ENCODE measurements at places on chromosomes 16 and 17. TPM values are rescaled to one million over a fixed set of nuclear protein-coding genes. Genes with fewer than 3 reads are reported as not detected.

PRSS8 gene
- not detected for total RNA-seq

RNU2-1 gene
- 5,483 TPM for total RNA-seq

CCDC200 gene
- total RNA-seq: not detected

DPEP2NB gene
- total RNA-seq: not detected

ZNF385C gene
- total RNA-seq: 0.28 TPM

GRCh38 chr17:20922128-20922670 lies 120.6 kb downstream of the USP22 start:
- H3K4me1 ChIP-seq: no peaks in the 10 kb centered on the region
- no peak overlapping the region for H3K27ac ChIP-seq

DNA sequence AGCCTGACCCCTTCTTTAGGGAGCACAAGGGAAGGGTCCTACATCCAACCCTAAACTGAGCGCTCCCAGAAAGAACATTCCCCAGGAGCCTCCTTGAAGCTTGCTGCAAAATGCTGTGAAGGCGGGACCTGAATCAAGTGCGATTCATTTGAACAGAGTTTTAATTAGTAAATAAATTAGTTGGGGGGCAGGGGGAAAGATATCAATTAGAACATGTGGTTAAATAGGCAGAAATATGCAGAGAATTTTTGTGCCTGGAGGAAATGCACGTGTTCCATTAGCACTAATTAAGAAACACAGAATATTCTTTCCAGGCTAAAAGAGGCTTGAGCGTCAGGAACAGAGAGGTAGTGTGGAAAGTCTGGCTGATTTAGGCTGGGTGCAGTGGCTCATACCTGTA lies 38.5 kb upstream of the SHISA9 start:
- H3K36me3 ChIP-seq: no peaks in the 10 kb centered on the region
- H3K4me1 ChIP-seq: no peaks in the 10 kb centered on the region
- no peak overlapping the region for H3K27ac ChIP-seq

- H3K27me3 ChIP-seq: no peaks in the 10 kb centered on the region
- DNase-seq: no peak
- H3K4me1 ChIP-seq: peaks cover 51% of the 10 kb centered on the region
- H3K4me3 ChIP-seq: no peak overlapping the region
- H3K27ac ChIP-seq: no peak overlapping the region
- peaks cover 65% of the 10 kb centered on the region for H3K36me3 ChIP-seq
Measured at GRCh38 chr16:20887207-20887606, 13.0 kb downstream of the DCUN1D3 start.

GRCh38 chr16:87984632-87985267 lies 33.5 kb downstream of the BANP start:
- H3K27ac ChIP-seq: peak overlapping the region; percentile 76
- no peak overlapping the region for H3K4me3 ChIP-seq
- peaks cover 72% of the 10 kb centered on the region for H3K36me3 ChIP-seq
- no peak for DNase-seq
- H3K27me3 ChIP-seq: no peaks in the 10 kb centered on the region

- H3K4me3 ChIP-seq: no peak overlapping the region
- no peaks in the 10 kb centered on the region for H3K27me3 ChIP-seq
- H3K27ac ChIP-seq: no peak overlapping the region
- H3K4me1 ChIP-seq: peaks cover 9% of the 10 kb centered on the region
- DNase-seq: no peak
- H3K36me3 ChIP-seq: peaks cover 59% of the 10 kb centered on the region
Measured at GRCh38 chr16:30602616-30603277, 7.4 kb downstream of the ZNF689 start.

DNA sequence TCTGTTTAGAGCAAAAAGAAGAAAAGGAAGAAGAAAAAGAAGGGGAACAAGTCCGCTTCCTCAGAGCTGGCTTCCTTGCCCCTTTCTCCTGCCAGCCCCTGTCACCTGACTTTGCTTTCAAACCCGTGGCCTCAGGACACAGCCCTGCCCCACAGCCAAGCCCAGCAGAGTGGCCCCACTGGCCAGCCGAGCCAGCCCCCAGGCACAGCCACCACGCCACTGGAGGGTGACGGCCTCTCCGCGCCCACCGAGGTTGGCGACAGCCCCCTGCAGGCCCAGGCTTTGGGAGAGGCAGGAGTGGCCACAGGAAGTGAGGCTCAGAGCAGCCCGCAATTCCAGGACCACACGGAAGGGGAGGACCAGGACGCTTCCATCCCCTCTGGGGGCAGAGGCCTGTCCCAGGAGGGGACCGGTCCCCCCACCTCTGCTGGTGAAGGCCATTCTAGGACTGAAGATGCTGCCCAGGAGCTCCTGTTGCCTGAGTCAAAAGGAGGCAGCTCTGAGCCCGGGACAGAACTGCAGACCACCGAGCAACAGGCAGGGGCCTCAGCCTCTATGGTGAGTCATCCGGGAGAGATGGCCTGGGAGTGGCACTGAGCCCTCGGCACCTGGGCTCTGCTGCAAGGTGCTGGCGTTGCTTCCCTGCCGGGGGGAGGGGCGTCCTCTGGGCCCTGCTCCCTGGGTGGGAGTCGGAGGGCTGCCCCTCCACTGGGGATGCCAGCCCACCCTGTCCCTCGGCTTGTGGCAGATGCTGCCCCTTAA lies 27.3 kb downstream of the RNF213 start:
- H3K4me1 ChIP-seq: peaks cover 2% of the 10 kb centered on the region
- H3K36me3 ChIP-seq: peaks cover 66% of the 10 kb centered on the region
- H3K27ac ChIP-seq: no peak overlapping the region
- H3K27me3 ChIP-seq: no peaks in the 10 kb centered on the region
- H3K4me3 ChIP-seq: no peak overlapping the region
- DNase-seq: no peak

- H3K36me3 ChIP-seq: no peaks in the 10 kb centered on the region
- H3K27me3 ChIP-seq: no peaks in the 10 kb centered on the region
- no peak for DNase-seq
- H3K27ac ChIP-seq: no peak overlapping the region
- peaks cover 35% of the 10 kb centered on the region for H3K4me1 ChIP-seq
Measured at GRCh38 chr16:29644973-29645693, 17.9 kb upstream of the SPN start.

DNA sequence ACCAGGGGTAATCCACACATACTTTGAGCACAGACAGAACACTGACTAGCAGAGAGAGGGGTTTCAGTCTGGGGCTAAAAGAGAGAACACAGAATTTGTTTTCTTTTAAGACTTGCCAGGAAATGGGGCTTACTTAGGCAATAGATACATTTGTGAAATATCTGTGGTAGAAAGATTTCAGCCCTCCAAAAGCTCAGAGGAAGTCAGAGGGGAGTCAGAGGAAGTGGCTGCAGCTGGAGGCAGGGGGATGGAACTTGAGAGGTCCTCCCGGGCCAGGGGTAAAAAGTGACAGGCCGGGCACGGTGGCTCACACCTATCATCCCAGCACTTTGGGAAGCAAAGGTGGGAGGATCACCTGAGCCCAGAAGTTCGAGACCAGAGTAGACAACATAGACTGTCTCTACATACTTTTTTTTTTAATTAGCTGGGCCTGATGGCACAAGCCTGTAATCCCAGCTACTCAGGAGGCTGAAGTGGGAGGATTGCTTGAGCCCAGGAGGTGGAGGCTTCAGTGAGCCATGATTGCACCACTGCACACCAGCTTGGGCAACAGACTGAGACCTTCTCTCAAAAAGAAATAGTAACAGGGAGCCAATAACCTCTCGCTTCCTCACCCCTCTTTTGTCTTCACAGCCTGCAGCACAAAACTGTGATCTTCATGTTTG lies 49.9 kb downstream of the NLRC5 start:
- H3K36me3 ChIP-seq: peaks cover 83% of the 10 kb centered on the region
- H3K4me3 ChIP-seq: peak overlapping the region; percentile 35
- H3K4me1 ChIP-seq: peaks cover 70% of the 10 kb centered on the region
- no peaks in the 10 kb centered on the region for H3K27me3 ChIP-seq
- DNase-seq: no peak

- H3K4me3 ChIP-seq: peak overlapping the region; percentile 17
- no peaks in the 10 kb centered on the region for H3K36me3 ChIP-seq
- DNase-seq: no peak
- peaks cover 31% of the 10 kb centered on the region for H3K4me1 ChIP-seq
Measured at GRCh38 chr17:42673885-42674754, 2.7 kb downstream of the PLEKHH3 start.

GRCh38 chr17:82787081-82787848 lies 35.4 kb downstream of the TBCD start:
- peaks cover 17% of the 10 kb centered on the region for H3K36me3 ChIP-seq
- H3K4me1 ChIP-seq: peaks cover 4% of the 10 kb centered on the region
- H3K4me3 ChIP-seq: no peak overlapping the region
- no peak for DNase-seq
- H3K27ac ChIP-seq: no peak overlapping the region

DNA sequence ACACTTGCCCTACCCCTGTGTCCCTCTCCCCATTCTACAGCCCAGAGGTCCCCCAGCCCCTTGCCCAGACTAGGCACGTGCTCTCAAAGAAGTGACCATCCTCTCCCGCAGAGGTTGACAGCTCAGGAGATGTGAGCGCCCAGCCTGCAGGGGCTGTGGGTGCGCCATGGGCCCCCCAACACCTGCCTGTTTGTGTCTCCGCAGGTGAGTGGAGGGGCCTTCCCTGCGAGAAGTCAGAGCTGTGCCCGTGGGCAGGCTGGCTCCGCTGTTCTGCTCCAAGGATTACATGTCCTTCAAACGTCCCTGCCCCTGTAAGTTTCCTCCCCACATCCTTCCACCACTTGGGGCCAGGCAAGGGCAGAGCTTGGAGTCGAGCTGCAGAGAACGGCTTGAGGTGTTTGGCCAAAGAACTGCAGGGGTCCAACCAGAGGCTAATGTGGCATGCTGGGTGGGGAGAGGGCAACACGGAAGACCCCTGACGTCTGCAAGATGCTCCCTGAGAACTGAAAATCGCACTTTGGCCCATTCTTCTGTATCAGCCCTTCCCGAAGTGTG lies 10.4 kb downstream of the BEAN1 start:
- peaks cover 5% of the 10 kb centered on the region for H3K27me3 ChIP-seq
- H3K36me3 ChIP-seq: no peaks in the 10 kb centered on the region
- no peak for DNase-seq
- no peak overlapping the region for H3K27ac ChIP-seq
- H3K4me1 ChIP-seq: no peaks in the 10 kb centered on the region

GRCh38 chr16:74865922-74866598 lies 91.4 kb upstream of the FA2H start:
- no peak overlapping the region for H3K27ac ChIP-seq
- peaks cover 2% of the 10 kb centered on the region for H3K36me3 ChIP-seq
- H3K4me3 ChIP-seq: no peak overlapping the region
- H3K4me1 ChIP-seq: peaks cover 13% of the 10 kb centered on the region

DNA sequence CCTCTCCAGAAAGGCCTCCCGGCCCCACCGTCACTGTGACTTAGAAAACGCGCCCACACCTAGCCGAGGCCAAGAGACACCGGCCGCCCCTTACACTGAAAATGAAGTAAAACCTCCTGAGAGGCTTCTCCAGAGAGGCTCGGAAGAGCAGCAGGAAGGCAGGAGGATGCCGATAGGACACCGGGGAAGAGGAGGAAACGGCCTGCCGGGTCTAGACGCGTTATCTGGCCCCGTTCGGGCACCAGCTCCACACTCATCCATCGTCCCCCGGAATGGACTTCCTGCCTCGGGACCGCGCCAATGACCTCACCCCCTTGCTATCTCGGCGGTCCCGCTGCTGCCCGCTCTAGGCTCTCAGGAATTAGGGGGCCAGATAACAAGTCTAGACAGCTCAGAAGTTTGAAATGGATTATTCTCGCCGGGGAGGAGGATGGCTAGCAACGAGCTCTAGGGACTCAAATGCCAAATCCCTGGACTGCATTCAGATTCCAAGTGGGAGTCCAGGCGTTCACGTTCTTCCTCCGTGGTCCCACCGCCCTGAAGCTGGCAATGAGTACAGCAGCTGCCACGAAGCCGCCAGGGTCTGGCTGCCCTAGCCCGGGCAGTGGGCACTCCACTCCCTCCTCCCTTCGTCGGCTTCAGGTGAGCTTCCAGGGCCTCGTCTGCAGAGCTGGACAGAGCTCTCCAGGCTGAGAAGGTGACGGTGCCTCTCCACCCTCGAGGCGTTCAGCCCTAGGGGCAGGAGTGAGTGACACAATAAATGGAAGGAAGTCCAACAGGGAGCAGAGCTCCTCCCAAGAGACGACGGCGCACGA lies 350.9 kb downstream of the FOXL1 start:
- H3K4me3 ChIP-seq: no peak overlapping the region
- no peak for DNase-seq
- H3K27ac ChIP-seq: no peak overlapping the region
- H3K36me3 ChIP-seq: no peaks in the 10 kb centered on the region

DNA sequence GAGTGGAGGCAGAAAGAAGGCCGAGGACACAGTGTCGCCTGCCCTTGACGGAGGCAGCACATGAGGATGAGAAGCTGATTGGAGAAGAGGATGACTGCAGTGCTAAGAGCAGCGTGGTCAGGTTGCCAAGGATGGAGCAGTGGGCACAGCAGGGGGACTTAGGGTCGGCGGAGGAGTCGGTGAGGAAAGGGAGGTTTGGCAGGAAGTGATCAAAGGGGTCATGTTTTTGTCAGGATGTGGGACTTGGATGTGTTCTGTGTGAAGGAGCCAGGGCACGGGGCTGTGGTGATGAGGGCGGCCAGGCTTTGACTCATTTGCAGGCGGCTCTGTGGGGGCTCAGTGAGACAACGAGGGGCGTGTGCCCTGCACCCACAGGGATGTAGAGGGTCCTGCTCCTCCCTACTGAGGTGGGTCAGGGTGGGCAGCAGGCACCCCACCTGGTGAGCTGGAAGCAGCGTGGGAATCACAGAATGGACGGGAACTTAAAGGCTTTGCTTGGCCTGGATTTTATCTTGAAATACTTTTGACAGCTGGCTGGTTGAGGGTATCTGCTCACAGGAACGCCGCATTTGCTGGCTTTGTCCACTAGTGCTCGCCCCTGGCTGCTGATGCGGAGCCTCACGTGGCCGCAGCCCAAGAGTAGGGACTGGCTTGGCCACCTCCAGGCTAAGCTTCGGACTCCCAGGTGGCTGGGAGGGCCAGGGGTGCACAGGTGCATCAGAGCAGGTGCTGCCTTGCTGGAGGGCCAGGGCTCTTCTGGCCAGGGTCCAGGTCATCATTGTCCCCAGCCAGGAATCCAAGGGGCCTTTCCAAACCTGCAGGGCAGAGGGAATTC lies 6.0 kb downstream of the MPG start:
- no peak for DNase-seq
- H3K27ac ChIP-seq: peak overlapping the region; percentile 71
- no peak overlapping the region for H3K4me3 ChIP-seq
- H3K36me3 ChIP-seq: peaks cover 45% of the 10 kb centered on the region
- peaks cover 22% of the 10 kb centered on the region for H3K4me1 ChIP-seq
